ENCODE measurements at places on chromosomes 6 and 20. TPM values are rescaled to one million over a fixed set of nuclear protein-coding genes. Genes with fewer than 3 reads are reported as not detected.

Gene SNHG17
- total RNA-seq, result 16.8 TPM

Gene GJA1
- total RNA-seq, result 30.0 TPM

Gene LMBRD1
- total RNA-seq, result 38.9 TPM

Gene PPIL6
- total RNA-seq, result 1.7 TPM

Gene CCN6
- total RNA-seq, result not detected

Gene ADAM33
- 0.67 TPM for total RNA-seq

Gene RNF5
- 25.7 TPM for total RNA-seq

Gene HAO1
- total RNA-seq, result 0.16 TPM

Gene MCCD1
- not detected for total RNA-seq

Gene DYNLT2
- 1.2 TPM for total RNA-seq

Gene C4B
- total RNA-seq, result 665 TPM

Gene PRKN
- 2.7 TPM for total RNA-seq

Gene PROKR2
- not detected for total RNA-seq

Gene CABLES2
- total RNA-seq, result 1.9 TPM

Gene ZNF831
- 0.04 TPM for total RNA-seq

Gene CENPQ
- 0.88 TPM for total RNA-seq

Gene VSX1
- 0.28 TPM for total RNA-seq

Gene TAAR2
- not detected for total RNA-seq

Gene TCF15
- total RNA-seq, result 0.16 TPM

Gene LAMA5
- total RNA-seq, result 61.5 TPM

Gene C6orf15
- total RNA-seq, result not detected

Gene SRMS
- total RNA-seq, result not detected

Gene CST4
- not detected for total RNA-seq

Gene PDYN
- total RNA-seq, result not detected

Gene CLIC5
- 0.83 TPM for total RNA-seq

Gene RIOK1
- total RNA-seq, result 6.6 TPM

Gene BEND6
- not detected for total RNA-seq

Gene LCA5
- total RNA-seq, result 1.9 TPM

Gene ENPP4
- total RNA-seq, result 10.0 TPM

Gene CCDC170
- 0.81 TPM for total RNA-seq

Gene PRDM13
- total RNA-seq, result not detected

Gene CTCFL
- 0.16 TPM for total RNA-seq

Gene PCK1
- 0.28 TPM for total RNA-seq

Gene SOX12
- 4.3 TPM for total RNA-seq

Gene TNXB
- total RNA-seq, result 12.7 TPM

Gene PTK7
- total RNA-seq, result 20.1 TPM

Gene HRH3
- total RNA-seq, result not detected

Gene CST2
- total RNA-seq, result not detected

Gene GGTLC1
- 0.19 TPM for total RNA-seq

Gene ME1
- total RNA-seq, result 3.3 TPM

Gene BAG2
- total RNA-seq, result 0.95 TPM

Gene SLC24A3
- total RNA-seq, result 0.28 TPM

Gene C4A
- 466 TPM for total RNA-seq

Gene NFATC2
- total RNA-seq, result 4.3 TPM

Gene RBPJL
- total RNA-seq, result 270 TPM

Gene RIN2
- 18.9 TPM for total RNA-seq

Gene C6orf58
- not detected for total RNA-seq

Gene SLC4A11
- 0.14 TPM for total RNA-seq

Gene APOBEC2
- total RNA-seq, result 9.1 TPM

Gene BEND3
- 2.9 TPM for total RNA-seq

Gene RNF144B
- 5.6 TPM for total RNA-seq

Gene SIRPB1
- total RNA-seq, result not detected

Gene PTPN1
- total RNA-seq, result 6.0 TPM

Gene TFAP2D
- total RNA-seq, result not detected
